NCI-H2029 (cell line): ENCODE measurements at places on chromosomes 4 and X.

- DNase-seq, result no peak
These were observed 234.4 kb upstream of the GPC4 start for GRCh38 chrX:133649651-133650050.

DNA sequence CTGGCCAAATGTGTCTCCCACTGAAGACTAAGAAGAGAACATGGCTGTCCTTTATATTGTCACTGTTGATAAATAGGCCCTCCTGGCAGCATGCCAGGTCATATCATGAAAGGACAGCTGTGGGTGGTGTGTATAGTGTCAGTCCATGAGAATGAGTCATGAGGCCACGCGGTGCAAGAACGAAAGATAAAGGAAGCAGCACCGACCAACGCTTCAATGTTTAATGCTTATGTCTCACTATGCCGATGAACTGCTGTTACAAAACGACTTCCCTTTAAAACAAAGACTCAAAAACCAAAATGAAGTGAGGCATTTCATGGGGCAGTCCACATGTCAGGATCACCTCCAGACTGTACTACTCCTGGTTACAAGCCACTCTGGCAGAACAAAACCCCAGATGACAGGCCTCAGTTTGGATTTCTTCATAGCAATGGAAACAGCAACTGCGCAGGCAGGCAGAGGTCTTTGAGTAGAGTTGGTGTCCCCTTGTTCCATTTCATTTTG, 5.2 kb upstream of the TCEANC start:
- DNase-seq, result peak; percentile 2

GRCh38 chr4:25308306-25308705, 4.3 kb upstream of the ZCCHC4 start:
- no peak for DNase-seq

DNA sequence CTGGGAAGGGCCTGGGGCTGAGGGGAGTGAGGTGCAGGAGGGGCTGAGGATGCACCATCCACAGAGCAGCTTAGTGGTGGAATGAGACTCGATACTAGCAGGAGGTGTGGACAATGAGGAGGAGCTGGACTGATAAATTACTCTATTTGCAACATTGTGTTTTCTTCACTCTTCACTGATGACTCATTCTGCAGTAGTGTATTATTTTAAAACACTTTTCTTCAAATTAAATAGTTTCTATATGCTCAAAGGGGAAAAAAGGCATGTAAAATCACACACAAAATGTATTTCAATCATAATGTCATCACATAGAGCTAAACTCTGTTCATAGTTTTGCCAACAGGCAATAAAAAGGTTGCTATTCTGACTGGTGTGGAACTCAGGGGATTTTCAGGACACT, 467.0 kb upstream of the CTSO start:
- no peak for DNase-seq

DNA sequence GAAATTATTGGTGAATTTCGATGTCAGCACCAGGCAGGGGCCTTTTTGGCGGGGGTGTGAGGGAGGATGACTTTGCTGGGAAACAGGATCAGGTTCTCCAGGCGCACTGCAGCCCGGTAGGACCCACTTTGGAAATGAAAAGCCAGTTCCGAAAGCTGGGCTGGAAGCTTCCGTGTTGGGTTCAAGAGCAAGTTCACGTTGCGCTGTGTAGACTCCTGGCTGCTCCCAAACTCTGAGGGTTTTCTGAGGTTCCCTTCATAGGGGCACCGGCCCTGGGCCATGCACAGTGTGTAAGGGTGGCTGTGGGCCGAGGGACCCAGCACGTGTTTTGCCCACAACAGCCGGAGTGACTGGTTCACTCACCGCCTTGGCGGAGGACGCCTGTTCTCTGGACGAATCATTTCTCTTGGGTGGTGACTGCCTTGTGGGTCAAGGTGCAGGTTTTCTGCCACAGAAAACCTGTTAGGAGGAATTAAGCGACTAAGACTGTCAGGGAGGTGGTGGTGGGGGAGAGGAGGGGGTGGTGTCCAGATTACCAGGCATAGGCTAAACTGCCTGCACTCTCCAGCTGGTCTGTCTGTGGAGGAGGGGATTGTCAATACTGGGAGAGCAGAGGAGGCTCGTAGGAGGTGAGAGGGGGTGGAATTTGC, 8.0 kb downstream of the SHOX start:
- DNase-seq, result no peak

DNA sequence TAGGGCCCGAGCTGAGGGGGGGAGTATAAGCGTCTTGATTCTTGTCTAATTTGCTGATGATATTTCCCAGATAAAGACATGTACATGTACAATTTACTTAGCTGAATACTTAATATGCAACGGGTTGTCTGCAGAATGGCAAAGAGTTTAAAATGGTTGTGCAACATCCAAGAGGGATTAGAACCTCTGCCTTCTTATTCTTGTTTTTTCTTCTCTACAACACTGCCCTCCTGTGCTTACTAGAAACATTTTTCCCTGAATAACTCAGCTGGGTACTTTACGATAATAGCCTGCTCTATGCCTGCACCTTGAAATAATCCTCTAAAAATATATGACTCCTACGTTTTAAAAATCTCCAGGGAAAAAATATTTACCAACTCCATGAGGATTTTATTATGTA, 41.8 kb downstream of the INTS12 start:
- no peak for DNase-seq

- DNase-seq, result peak; percentile 86
These were observed 631.5 kb downstream of the RAB28 start for GRCh38 chr4:12852338-12853307.

GRCh38 chrX:114903618-114904017, 113.8 kb downstream of the IL13RA2 start:
- DNase-seq, result no peak

GRCh38 chr4:11765849-11766453, 337.3 kb upstream of the HS3ST1 start:
- DNase-seq, result peak; percentile 2

- no peak for DNase-seq
These were observed 100.9 kb downstream of the MAMLD1 start for GRCh38 chrX:150464001-150464400.

DNA sequence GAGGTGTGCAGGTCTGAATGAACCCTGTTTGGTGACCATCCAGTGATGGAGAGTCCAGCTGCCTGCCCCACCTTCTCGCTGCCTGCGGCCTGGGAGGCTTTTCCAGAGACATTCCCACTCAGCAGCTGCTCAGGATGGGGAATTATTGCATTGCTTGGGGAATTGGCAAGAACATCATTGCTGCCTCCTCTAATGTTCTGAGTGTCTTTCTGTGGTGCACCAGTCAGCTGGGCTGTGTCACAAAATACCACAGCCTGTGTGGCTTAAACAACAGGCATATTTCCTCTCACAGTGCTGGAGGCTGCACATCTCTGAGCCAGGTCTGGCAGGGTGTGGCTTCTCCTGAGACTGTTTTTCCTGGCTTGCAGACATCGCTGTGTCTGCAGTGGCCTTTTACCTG, 86.8 kb upstream of the AFAP1 start:
- DNase-seq, result no peak

DNA sequence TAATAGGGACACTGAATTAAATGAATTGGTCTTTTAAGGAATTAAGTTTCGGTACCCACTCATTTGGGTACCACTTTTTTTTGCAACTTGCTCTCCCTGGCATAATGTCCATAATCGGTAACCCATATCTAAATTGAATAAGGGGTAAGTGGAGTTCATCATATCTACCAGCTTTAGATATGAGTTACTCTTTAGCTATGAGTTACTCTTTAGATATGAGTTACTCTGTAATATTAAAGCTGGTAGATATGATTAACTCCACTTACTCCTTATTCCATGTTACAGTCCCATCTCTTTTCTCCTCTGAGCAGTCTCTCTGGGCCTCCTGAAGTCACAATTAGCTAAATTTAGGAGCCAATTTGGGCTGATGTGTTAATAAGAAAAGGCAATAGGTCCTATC, 85.7 kb downstream of the TEX13C start:
- DNase-seq, result no peak

DNA sequence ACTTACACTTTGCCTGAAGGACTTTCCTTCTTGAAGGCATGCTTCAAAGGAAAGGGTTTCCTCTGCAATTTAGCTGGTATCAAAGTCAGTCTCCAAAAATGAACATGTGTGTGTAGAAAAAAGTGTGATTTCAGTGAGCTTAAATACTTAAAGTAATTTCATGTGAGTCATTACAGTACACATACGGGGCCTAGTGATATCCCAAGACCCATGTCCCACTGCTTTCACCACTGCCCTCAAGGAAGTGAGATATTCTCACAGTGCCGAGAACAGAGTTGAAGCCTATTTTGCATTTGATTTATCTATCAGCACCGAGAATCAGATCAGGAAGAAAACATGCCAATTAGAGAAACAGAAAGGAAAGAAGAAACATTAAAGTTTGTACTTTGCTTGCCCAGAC, 61.0 kb downstream of the CHST7 start:
- no peak for DNase-seq

GRCh38 chr4:159185591-159186023, 82.7 kb downstream of the RAPGEF2 start:
- DNase-seq, result no peak

- peak; percentile 17 for DNase-seq
These were observed 21.2 kb upstream of the GPC3 start for GRCh38 chrX:134006484-134007161.

- DNase-seq, result no peak
These were observed 80.8 kb upstream of the CLNK start for GRCh38 chr4:10765386-10765785.
